ENCODE measurements at places on chromosomes 12 and 14. TPM values are rescaled to one million over a fixed set of nuclear protein-coding genes. Genes with fewer than 3 reads are reported as not detected.

DNA sequence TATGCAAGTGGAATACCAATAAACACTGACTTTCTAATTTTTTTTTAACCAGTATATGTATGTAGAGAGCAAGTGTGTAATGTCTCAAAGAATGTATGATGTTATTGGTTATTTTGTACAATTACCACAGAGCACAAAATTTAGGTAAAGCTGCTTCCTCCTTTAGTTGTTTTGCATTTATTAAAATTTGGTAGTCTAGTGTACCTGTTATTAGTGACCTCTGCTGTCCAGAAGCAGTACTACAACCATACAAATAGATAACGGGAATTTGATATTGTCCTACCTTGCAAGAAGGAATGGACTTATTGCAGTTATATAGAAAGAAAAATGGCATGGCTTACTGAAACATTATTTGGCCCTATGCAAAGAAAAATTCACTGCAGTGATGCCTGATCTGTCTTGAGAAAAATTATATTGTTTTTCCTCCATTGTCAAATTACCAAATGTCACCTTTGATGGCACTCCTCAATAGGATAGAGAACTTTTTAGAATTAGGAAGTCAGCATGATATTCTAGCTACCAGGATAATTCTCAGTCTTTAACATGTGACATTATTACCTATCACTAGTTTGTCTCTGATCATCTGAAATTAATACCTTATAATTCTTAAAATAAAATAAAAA is 153.9 kb upstream of the RMST start:
- no peak for ATAC-seq

PLEKHD1 gene
- total RNA-seq = 1.1 TPM

- ATAC-seq = no peak
Observed at GRCh38 chr12:6187948-6188793, 12.0 kb upstream of the CD9 start.

CHURC1 gene
- 42.2 TPM for total RNA-seq

DNA sequence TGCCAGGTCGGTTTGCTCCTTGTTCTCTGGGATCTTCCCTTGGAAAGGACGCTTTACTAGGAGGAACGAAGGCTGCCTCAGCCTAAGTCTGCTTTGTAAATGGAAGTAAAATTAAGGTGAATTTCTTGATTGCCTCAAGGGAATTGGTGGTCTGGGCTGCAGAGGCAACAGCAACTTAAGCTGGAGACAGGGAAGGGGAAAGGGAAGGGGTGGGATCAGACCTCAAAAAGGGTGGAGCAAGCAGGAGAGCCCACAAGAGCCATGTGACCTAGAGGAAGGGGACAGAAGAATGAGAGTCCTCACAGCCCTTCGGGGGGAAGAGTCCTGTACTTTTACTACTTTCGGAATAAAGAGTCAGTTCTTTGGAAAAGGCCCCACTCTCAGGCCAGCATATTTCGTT is 147.9 kb downstream of the PPM1H start:
- no peak for ATAC-seq

GRCh38 chr12:56385873-56386272 is 23.2 kb upstream of the APOF start:
- ATAC-seq = no peak

- no peak for ATAC-seq
Observed at GRCh38 chr14:55512421-55512820, 67.6 kb upstream of the KTN1 start.

LBHD2 gene
- total RNA-seq = not detected

GRCh38 chr14:73253721-73254120 is 16.4 kb downstream of the PAPLN start:
- ATAC-seq = no peak

PRPH gene
- total RNA-seq = 24.7 TPM

GRCh38 chr12:109020796-109021380 is at the start of gene SVOP:
TSS of gene SVOP (minus strand) at chr12:109021068. CDS start at chr12:109020868, 200 bp downstream.
- ATAC-seq = peak; percentile 100

GRCh38 chr14:59588101-59588500 is 11.5 kb upstream of the CCDC175 start:
- no peak for ATAC-seq

DNA sequence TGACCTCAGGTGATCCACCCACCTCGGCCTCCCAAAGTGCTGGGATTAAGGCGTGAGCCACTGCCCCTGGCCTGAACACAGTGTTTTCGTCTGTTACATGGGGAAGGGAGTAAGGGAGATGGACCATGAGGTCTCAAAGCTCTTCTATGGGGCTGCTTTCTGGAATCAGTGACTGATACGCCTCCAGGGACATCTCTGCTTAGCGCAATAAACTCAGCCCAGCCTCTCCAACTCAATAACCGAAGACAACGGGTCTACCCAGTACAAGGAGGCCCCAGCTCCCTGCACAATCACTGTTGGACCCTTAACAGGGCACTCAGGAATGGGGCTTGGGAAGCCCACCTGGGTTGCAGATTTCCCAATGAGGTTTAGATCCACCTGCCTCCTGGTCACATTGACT is 42.6 kb upstream of the CHGA start:
- peak; percentile 47 for ATAC-seq

- peak; percentile 82 for ATAC-seq
Observed at GRCh38 chr12:100913872-100914592, 119.5 kb downstream of the ANO4 start.

DNA sequence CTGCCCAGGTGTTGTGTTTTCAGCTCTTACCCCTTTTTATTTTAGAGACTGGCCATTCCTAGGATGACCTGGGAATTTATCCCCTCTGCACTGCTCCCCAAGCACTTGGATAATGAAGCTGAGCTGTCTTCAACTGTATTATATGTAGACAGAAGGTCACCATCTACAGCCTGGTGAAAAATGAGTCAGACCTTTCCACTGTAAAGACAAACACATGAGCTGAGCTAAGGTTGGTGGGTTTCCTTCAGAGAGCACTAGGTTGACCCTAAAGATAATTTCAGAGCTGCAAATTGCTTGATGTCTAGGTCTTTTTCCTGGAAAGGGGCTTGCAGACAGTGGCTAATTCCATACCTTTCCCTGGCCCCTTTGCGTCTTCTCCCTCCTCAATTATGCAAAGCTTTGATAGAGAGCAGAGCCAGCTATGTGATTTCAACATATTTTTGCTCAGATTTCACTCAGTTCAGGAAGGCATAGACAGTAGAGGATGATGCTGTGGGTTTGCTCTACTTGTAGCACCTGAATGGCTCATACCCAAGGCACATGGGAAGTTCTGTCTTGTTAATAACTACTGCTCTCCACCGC is 9.2 kb upstream of the IKZF4 start:
- no peak for ATAC-seq

TPH2 gene
- 0.40 TPM for total RNA-seq

DNA sequence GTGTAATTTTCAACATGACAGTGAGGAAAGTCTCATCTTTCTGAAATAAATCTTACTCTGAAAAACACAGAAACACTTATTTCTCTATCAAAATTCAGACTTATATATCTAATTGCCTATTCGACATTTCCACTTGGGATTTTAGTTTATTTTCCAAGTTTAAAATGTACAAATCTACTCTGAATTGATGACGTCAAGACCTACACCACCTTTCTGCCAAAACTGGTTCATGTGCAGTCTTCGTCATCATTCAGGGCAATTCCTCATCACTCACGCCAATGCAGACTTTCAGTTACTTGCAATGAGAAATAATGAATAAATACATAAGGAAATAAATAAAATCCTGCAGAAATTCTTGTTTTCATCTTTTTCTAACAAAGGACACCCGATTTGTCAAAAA is 843.8 kb downstream of the C12orf50 start:
- no peak for ATAC-seq

DNA sequence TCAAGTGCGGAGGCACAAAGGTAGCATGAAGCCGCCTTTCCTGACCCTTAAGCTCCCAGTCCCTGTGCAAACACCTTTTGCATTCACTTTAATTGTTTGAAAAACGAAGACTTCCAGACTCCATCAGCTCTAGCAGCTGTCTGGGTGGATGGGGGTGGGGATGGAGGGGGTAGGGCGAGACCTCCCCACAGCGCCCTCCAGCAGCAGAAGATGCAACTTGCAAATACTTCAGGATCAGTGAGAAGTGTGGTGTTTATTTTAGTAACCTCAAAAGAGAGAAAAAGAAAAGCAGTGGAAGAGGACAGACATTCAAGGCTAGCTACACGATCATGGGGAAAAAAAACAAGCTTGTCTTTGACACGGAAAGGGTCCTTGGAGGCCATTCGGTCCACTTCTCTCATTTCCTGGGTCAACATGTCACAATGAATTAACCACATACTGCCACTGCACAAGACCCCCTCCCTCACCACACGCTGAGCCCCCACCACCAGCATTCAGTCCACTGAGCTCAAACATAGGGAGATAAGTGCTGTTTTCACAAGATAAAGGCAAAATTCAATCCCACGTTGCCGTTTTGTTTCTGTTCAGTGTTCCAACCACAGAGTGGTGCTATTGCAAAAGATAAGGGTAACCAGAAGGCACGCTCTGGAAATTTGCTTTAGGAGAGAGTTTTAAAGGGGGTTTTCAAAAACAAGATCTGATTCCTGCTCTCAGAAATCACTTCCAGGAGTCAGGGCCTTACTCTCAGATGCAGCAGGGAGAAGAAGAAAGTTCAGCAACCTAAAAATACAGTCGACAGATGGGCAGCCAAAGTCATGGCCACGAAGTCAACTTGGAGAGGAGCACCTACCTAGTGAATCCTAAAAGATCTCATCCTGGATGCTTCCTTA is 3.3 kb upstream of the NTF3 start:
- ATAC-seq = peak; percentile 32

DNA sequence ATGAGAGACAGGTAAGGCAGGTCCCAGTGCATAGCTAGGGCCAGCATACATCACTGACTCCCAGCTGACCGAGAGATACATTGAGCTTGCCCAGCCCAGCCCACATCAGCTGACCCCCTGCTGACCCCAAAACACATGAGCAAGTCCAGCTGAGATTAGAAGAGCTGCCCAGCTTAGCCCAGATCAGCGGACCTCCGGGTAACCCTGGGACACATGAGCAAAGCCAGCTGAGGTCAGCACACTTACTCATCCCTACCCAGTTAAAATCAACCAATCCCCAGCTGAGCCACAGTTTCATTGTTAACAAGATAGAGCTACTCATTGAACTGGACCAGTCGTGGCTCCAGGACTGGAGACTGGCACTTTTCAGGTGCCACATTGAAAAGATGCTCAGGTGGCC is 21.8 kb upstream of the FBXO34 start:
- ATAC-seq = peak; percentile 37

DNA sequence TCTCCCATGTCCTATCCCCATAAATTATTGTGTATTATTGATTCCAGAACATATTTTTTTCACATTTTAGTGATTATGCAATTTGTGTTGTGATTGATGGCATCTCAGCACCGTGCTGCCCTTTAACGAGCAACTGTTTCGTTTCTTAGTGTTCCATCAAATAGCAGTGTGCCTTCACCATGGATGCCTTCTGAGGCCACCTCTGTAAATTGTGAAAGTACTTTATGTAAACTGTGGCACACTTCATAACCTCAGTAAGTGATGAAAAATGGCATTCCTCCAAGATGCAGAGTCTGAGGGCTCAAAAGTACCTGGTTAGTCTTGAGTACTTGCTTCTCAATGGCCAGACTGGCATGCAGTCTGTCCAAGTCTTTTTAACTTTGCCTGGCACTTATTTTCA is 8.2 kb downstream of the CHST11 start:
- ATAC-seq = no peak

DNA sequence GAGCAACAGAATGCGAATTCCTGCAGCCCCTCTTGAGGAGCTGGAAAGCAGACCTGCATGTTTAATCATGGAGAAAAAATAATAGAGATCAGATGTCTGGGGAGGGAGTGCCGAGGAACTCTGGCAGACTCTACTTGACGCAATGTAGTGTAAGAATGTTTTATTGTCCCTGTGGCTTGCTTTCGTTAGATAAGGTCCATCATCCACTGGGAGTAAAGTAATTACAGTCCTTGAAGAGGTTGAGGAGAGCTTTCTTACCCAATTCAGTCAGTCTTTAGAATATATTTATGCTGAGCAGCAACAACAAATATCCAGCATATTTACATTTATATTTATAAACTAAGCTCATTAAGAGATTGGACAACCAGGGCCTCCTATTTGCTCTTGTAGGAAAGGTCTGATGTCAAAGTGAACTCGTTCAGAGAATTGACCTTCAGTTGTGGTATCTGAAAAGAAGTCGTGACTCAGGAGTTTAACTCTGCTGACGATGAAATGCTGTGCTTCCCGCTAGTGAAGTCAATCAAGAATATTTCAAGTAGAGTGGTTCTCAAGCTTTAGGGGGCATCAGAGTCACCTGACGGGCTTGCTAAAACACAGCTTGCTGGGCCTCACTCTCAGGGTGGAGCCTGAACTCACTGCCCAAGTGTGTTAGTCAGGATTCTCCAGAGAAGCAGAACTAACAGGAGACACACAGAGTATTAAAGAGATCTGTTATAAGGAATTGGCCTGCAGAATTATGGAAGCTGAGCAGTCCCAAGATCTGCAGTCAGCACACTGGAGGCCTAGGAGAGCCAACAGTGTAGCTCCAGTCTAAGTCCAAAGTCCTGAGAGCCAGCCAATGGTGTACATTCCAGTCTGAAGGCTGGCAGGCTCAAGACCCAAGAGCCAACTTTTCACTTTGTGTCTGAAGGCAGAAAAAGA is 139.3 kb upstream of the LMNTD1 start:
- peak; percentile 74 for ATAC-seq

GRCh38 chr12:20451761-20452160 is 83.4 kb downstream of the PDE3A start:
- no peak for ATAC-seq

PIK3C2G gene
- 0.05 TPM for total RNA-seq

DNA sequence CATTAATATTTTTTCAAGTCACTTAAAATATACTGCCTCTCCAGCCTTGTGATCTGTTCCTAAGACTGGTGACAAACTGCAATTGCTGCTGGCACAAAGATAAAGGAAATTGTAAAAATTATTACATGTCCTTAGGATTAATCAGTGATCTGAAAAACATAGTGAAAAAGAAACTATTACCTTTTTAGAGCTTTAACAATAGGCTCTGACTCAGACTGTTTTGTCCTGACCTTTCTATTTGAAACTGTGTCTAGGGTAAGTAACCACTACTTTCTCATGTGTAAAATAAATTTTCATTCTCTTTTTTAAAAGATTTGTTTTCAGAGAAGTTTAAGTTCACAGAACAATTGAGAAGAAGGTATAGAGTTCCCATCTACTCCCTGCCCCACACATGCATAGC is 80.4 kb upstream of the CLEC14A start:
- ATAC-seq = no peak

GRCh38 chr14:77018785-77019184 is 9.7 kb downstream of the IRF2BPL start:
- ATAC-seq = no peak

GRCh38 chr12:120902846-120903411 is 1.2 kb downstream of the SPPL3 start:
- ATAC-seq = peak; percentile 21

DNA sequence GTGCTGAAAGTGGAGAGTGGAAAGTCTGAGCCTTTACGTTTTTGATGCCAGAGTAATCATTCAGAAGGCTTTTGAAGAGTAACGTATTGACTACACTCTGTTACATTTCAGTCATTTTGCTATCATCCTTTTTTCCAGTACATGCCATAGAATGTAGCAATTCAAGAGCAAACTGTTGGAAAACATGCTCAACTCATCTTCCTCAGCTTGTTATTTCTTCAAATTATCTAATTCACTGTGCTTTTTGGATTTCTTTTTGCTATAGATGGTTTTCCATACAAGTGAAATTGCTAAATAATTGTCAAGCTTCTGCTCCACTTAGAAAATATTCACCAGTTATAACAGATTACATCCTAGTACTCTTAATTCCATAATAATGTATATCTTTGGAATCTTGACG is 129.9 kb upstream of the CLEC14A start:
- no peak for ATAC-seq

All from motor neuron (in vitro differentiated cells).